Progenitor cell of endocrine pancreas (in vitro differentiated cells): ENCODE measurements at places on chromosomes 3 and 15.
A peak's percentile ranks its signal among the peaks of the same experiment; 100 is the strongest.

DNA sequence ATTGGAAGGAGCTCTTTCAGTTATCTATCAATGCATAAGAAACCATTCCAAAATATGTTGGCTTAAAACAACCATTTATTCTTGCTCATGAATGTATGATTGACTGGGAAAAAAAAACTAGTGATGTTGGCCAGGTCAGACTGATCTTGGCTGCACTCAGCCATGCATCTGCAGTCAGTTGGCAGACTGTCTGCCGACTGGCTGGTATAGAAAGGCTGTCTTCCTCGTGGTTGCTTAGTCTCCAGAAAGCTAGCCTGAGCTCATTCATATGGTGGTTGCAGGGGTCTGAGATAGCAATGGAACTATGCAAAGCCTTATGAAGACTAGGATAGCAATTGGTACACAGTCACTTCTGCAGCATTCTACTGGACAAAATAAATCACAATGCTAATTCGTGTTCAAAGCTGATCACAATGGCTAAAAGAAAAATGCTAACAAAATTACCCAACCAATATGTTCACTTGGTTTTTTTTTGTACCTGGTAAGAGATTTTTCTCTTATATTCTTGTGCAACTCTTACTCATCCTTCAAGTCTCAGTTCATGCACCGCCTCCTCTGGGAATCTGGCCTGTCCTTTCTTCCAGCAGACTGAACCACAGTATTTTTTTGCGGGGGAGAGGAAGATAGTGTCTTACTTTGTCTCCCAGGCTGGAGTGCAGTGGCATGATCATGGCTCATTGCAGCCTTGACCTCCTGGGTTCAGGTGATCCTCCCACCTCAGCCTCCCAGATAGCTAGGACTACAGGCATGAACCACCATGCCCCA lies 126.8 kb downstream of the KCNAB1 start:
- no peak for DNase-seq

GRCh38 chr3:50503504-50504342 lies at the start of gene CACNA2D2:
CACNA2D2 (minus strand) TSS chr3:50503634; CDS start chr3:50503423, 211 bp downstream.
- peak; percentile 61 for DNase-seq

DNA sequence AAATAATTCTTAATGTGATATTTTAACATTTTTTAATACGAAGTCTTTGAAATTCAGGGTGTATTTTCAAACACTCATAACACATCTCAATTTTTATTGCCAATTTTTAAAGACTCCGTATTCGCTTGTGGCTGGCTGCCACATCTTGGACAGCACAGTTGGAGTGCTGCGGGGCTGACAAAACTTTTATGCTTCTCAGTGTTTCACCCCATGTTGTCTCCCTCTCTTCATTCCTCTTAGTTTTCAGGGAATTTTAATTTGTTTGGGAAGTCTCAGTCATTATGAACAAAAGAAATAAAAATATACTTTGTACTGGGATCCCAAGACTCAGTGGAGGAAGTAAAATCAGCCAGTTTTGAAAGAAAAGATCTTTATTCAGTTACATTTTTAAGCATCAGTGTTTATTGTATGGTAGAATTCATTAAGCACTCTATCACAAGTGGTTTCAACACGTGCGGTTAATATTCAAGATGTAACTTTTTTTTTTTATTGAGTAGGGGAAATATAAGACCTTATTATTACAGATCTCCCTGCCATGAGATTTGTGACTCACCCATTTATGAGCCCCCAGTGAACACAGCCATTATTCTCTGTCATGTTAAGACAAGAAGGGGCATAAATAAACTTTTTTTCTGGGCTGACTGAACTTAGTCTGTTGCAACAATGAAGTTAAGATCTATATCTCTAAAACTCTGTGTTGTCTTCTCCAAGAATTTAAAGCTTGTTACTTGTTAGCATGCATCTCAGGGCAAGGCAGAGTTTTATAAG lies 26.8 kb downstream of the KAT2B start:
- no peak for DNase-seq

- no peak for DNase-seq
These were observed 40.3 kb downstream of the EIF4E3 start for GRCh38 chr3:71684757-71685386.

- no peak for DNase-seq
These were observed 518.1 kb downstream of the ROBO1 start for GRCh38 chr3:79249701-79250100.

DNA sequence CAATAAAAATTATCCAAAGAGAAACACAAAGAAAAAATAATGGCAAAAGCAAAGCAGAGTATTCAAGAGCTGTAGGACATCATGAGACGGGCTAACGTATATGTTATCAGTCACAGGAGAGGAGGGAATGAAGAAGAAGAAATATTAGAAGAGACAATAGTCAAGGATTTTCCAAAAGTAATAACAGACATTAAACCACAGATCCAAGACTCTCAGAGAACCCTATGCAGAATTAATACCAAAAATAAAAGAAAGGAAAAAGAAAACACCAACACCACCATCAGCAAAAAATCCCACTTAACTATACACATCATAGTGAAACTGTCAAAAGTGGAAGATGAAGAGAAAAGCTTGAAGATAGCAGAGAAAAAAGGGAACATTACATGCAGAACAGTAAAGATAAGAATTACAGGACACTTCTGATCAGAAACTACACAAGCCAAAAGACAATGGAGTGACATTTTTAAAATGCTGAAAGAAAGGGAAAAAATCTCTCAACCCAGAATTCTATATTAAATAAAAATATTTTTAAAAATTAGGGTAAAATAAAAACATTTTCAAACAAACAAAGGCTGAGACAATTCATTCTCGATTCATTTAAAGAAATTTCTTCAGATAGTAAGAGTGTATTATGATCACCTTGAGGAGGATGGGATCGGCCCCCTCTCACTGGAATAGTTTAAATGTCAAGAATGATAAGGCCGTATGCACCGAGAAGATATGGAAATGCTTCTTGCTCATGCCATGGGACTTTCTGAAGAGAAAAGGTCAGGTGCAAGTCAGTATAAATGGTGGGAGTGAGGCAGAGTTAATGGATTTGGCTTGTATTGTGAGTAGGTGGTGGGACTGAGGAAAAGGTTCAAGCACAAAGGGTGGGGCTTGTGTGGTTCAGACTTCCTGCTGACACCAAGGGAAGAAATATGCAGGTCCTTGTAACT lies 28.5 kb downstream of the TM2D3 start:
- DNase-seq = no peak

GRCh38 chr3:184496933-184497332 lies 64.7 kb upstream of the EPHB3 start:
- no peak for DNase-seq

- no peak for DNase-seq
These were observed 8.5 kb upstream of the MYH15 start for GRCh38 chr3:108518895-108519294.
